C1 segment of cervical spinal cord (tissue), 14 donors: ENCODE measurements at places on chromosomes 11 and 22.

DNA sequence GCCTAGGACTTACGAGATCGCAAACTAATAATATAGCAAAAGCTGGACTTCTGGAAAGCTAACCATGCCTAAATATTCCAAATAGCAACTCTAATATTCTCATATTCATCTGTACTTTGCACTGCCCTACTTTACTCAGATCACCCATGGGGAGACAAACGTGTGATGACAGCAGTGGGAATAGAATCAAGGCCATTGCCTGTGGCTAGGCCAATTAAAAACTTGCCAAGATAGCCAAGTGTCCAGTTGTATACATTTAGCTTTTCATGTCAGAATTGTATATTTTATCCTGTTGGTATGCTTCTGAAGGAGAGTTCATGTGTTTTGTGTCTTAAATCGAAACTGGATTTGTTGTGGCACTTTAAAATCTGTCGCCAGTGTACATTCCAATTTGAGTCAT is 1.2 kb upstream of the CEP126 start:
- DNase-seq, result no peak

DNA sequence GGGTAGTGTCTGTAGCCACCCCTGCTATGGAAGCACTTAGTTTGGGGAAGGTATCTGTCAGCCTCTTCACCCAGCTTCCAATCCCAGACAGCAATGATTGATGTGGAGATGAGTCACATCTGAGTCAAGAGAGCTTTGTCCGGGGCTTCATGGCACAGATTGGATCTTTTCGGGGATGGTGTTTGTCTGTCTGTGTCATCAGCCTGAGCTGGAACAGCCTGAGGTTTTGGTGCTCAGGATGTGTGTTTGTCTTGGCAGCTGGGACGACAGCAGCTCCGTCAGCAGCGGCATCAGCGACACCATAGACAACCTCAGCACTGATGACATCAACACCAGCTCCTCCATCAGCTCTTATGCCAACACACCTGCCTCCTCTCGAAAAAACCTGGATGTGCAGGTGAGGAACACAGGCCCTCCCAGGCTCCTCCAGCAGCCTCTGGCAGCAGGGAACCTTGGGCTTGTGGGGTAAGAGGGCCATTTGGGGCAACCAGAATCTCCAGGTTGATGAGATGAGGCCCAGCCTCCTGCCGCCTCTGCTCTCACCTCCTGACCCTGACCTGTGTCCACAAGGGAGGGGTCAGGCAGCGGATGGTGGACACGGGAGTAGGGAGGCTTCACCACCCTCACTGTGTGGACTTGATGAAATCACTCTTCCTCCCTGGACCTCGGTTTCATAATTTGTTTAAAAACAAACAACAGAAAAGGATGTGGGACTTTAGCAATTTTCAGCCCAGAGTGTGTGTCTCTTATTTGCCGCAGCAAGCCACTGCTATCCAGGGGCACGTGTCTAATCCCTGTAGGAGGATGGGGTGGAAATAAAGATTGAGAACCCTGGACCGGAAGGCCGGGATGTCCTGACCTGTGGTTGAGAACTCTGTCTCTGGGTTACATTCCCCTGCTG is 124.3 kb downstream of the DBX1 start:
- DNase-seq, result no peak

GRCh38 chr11:40119661-40120060 is 1339.8 kb downstream of the LRRC4C start:
- DNase-seq, result no peak

- DNase-seq, result no peak
Measured at GRCh38 chr11:116933961-116934360, 96.5 kb upstream of the APOA1 start.

- no peak for DNase-seq
Measured at GRCh38 chr11:123409456-123410217, 20.4 kb upstream of the GRAMD1B start.

DNA sequence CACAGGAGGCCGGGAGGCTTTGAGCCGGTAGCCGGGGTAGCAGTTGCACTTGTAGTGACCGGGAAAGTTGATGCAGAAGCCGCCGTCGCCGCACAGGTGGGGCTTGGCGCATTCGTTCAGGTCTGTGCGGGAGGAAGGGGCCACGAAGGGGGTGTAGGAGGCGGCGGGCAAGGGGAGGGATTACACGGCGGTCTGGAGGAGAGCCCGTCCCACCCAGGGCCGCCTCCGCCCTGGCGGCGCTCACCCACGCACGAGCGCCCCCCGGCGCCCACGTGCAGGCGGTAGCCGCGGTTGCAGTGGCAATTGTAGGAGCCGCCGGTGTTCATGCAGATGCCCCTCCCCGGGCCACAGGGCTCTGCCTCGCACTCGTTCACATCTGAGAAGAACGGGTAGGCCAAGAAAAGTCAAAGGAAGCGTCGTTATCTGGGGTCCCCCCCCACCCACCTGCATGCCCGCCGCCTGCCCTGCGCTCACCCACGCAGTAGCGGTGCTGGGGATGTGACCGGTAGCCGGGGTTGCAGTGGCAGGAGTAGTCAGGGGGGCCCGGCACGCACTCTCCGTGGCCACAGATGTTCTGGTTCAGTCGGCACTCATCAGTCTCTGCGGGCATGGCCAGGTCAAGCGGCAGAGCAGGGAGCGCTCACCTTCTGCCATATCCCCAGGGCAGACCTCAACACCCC is 10.6 kb downstream of the LTBP3 start:
- no peak for DNase-seq

GRCh38 chr11:1843098-1843473 is 4.3 kb downstream of the TNNI2 start:
- no peak for DNase-seq

- DNase-seq, result no peak
Measured at GRCh38 chr11:15318814-15319213, 204.1 kb downstream of the INSC start.

DNA sequence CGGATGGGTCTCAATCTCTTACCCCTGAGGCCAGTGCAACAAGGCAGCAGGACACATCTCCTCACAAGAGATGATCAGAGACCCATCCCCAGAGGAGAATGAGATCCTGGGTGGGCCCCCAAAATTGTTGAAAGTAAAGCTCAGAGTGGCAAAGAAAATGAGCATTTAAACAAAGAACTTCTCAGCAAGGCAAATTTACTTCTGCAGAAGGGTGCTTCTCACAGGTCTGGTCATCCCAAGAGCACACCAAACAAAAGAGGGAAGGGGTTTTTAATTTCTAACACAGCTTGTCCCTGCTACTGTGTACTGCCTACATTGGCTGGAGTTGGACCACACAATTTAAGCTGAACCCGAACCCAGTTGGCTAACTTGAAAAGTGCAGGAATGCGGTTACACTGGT is 1628.6 kb upstream of the RAG2 start:
- DNase-seq, result no peak

DNA sequence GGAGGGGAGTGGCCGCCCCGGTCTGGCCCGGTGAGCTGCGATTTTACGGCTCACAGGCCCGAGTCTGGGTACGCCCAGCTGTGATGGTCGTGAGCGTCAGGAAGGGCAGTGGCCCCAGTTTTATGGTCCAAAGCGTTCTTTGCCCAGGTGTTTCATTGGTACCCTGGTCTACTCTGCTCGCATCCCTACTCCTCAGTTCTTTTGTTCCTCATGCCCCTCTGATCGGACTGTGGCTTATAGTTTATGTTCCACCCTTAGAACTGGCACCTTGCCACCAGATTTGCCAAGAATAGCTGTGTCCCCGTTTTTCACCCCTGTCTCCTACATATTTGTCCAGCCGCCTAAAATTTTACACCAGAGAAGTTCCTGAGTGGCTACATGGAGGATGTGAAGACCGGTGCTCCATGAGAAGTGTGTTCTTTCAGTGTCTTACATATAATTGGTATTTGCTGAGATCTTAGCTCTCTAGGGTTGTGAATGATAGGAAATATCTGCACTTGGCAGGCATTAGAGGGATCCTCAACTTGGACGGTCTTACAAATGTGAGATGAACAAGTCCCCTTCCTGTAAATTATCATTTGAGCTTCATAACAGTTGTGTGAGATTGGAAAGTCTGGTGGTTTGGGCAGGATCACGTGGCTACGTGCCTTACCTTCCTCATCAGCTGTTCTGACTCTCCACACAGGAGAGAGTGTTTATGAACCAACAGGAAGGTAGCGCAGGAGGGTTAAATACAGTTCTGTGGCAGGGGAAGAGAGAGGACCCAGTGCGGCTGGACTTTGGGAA is 1.1 kb downstream of the PANX1 start:
- DNase-seq, result no peak

DNA sequence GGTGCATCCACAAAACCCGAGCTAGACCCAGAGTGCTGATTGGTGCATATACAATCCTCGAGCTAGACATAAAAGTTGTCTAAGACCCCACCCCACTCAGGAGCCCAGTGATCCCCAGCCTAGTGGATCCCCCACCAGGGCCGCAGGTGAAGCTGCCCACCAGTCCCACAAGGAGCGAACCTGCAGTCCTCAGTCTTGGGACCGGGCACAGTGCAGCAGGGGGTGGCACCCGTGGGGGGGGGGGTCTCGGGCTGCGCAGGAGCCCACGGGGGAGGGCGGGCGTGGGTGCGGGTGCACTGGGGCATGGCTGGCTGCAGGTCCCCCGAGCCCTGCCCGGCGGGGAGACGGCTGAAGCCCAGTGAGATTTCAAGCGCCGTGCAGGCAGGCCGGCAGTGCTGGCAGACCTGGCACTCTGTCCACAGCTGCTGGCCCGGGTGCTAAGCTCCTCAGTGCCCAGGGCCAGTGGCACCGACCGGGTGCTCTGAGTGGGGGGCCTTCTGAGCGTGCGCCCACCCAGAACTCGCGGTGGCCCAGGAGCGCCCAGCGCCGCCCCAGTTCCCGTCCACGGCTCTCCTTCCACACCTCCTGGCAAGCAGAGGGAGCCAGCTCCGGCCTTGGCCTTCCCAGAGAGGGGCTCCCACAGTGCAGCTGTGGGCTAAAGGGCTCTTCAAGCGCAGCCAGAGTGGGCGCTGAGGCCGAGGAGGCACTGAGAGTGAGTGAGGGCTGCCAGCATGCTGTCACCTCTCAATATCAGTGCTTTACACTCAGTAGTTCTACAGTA is 989.1 kb downstream of the FAM181B start:
- no peak for DNase-seq

DNA sequence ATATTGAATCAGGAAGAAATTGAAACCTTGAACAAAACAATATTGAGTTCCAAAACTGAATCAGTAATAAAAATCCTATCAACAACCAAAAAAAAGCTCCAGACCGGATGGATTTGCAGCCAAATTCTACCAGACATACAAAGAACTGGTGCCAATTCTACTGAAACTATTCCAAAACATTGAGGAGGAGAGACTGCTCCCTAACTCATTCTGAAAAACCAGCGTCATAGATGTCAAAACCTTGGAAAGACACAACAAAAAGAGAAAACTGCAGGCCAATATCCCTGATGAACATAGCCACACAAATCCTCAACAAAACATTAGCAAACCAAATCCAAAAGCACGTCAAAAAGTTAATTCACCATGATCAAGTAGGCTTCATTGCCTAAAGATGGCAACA is 353.8 kb downstream of the TMEM135 start:
- DNase-seq, result no peak

DNA sequence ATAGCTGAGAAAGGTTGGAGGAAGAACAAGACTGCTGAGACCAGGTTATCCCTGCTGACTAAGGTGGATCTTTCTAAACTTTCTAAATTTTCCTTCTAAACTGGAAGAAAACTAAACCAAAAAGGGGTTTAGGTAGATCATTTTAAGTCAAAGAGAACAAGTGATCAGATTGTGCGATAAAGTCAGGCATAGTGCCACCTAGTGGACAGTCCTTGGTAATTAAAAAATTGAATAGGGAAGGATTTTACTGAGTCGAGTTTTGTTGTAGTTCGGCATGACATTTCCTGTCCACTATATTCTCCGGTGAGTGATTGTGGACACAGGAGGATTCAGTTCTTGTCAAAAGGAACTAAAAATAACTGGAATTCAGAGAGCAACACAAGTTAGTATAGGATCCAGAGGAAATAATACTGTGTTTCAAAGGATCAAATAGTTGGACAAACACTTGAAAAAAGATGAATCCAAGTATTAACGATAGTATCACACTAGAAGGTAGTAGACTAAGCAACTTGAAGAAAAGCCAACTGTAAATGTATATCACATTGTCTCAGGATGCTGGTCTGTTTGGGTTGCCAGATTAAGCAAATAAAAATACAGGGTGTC is 1236.4 kb downstream of the FAM181B start:
- no peak for DNase-seq

GRCh38 chr11:12193515-12194336 is 83.3 kb downstream of the MICAL2 start:
- no peak for DNase-seq

DNA sequence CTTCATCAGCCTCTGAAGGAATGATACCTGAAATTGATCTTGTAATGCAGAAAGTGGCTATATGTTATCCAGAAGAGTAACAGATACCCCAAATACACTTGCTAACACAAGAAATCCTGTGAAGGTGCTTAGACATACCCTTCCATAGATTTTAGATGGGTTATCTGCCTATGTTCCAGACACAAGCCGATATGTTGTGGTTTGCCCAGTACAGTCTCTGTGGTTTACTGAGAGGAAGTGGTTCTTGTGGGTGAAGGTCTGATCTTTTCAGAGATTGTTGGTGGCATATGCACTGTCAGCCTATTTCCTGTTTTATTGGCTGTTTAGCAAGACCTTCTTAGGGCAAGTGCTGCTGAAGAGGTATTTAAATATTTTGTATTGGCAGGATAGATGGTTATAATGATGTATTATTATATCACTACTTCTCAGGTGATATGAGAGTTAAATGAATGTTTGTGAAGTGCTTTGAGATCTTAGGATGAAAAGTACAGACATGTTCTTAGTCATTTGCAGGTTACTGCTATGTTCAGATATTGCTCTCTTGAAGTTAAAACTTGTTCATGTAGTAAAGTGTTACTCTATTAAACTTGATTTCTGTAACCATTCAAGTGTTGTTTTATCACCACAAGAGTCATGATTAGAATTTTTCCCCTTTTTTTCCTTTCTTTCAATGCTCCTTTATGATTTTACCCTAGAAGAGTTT is 8.2 kb downstream of the ARHGEF12 start:
- no peak for DNase-seq

- DNase-seq, result no peak
Measured at GRCh38 chr11:20249796-20250195, 89.5 kb upstream of the DBX1 start.

DNA sequence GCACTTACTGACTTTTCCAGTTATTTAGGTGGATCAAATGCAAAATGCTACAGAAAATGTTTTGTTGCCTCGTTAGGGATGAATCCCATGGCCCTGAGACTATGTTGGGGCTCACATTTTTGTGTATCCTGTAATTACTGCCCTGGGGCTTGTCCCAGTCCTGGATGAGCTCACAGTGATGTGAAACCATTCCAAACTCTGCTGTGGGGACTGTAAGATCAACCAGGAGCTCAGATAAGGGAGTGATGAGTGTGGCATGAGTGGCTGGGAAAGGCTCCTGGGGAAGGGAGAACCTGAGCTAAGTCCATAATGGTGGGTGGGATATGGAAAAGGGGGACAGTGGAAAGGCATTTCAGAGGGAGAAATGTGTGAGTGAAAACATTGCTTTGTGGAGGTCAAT is 54.0 kb downstream of the SLC5A1 start:
- DNase-seq, result no peak

GRCh38 chr11:74989260-74989638 is 516 bp downstream of the NEU3 start:
- DNase-seq, result no peak

GRCh38 chr11:19242179-19242932 is 1.6 kb upstream of the E2F8 start:
- no peak for DNase-seq
